ENCODE measurements at places on chromosomes 7 and 10. TPM values are rescaled to one million over a fixed set of nuclear protein-coding genes. Genes with fewer than 3 reads are reported as not detected.

C10orf67 gene
- not detected for total RNA-seq

FBXW4 gene
- total RNA-seq: 85.9 TPM

FAM24B gene
- 12.6 TPM for total RNA-seq

AGBL3 gene
- 2.3 TPM for total RNA-seq

OR13A1 gene
- total RNA-seq: not detected

HABP2 gene
- not detected for total RNA-seq

GRID2IP gene
- total RNA-seq: 0.45 TPM

SPDYE2 gene
- total RNA-seq: 0.61 TPM

AOC1 gene
- total RNA-seq: not detected

GIMAP5 gene
- 35.3 TPM for total RNA-seq

CALHM3 gene
- not detected for total RNA-seq

GRCh38 chr7:141837683-141838082, 3.6 kb downstream of the PRSS37 start:
- H3K27me3 ChIP-seq: no peaks in the 10 kb centered on the region
- no peak overlapping the region for H3K27ac ChIP-seq
- no peak overlapping the region for H3K4me3 ChIP-seq
- DNase-seq: no peak
- H3K36me3 ChIP-seq: no peaks in the 10 kb centered on the region
- no peaks in the 10 kb centered on the region for H3K4me1 ChIP-seq

DNA sequence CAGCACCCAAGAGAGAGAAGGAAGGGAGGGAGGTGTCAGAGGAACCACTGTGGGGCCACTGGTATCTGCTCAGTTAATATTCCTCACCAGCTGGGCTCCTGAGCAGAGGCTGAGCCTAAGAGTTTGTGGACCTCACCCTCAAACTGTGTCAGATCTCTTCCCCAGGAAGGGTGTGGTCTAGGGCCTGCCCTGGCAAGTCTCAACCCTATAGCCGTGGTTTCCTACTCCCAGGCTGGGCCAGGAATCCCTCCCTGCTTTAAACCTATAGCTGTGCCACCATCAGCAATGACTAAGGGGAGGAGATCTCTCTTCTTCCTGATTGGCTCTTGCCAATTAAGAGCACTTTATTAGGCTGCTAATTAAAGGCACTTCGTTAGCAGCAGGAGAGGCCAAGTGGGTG, 29.9 kb downstream of the POLL start:
- H3K4me3 ChIP-seq: no peak overlapping the region
- DNase-seq: no peak
- H3K36me3 ChIP-seq: no peaks in the 10 kb centered on the region
- H3K27me3 ChIP-seq: no peaks in the 10 kb centered on the region
- H3K27ac ChIP-seq: no peak overlapping the region

DNA sequence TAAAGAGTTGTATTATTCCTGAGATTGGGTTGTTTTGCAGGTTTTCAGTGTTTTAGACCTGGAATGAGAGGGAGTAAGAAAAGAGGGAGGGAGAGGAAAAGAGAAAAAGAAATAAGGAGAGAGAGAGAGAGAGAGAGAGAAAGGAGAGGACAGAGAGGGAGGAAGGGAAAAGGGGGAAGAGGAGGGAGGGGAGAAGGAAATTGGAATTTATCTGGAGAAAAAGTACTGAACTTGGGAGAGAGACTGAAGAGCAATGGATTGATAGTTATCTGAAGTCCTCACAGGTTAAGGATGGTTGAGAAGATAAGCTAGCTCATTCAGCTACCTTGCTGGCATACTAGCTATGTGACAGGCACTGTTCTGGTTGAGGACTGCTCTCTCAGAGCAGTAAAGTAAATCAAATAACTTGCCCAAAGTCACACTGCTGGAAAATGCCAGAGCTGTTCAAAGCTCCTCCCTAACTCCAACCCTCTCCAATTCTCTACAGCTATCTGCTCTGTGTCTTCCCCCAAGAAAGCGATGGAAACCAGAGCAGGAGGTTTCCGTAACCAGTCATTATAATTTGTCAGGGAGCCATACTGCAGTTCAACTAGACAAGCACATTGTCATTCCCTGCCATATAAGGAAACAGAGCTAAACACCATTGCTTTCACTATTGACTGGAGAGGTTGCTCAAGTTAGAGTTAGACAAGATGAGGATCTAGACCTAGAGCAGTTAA, 10.7 kb downstream of the CALD1 start:
- H3K4me3 ChIP-seq: no peak overlapping the region
- H3K27me3 ChIP-seq: no peaks in the 10 kb centered on the region
- H3K27ac ChIP-seq: no peak overlapping the region
- DNase-seq: no peak

DNA sequence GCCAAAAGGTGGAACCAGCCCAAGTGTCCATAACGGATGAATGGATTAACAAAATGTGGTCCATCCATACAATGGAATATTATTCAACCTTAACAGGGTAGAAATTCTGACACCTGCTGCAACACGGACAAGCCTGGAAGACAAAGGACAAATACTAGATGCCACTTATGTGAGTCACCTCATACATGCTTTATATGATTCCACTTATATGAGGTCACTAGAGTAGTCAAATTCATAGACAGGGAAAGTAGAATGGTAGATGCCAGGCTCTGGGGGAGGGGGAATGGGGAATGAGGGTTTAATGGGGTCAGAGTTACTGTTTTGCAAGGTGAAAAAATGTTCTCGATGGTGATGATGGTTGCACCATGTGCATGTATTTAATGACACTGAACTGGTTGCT, 34.0 kb upstream of the CYTH3 start:
- H3K4me3 ChIP-seq: no peak overlapping the region
- no peak for DNase-seq
- H3K27ac ChIP-seq: no peak overlapping the region
- no peaks in the 10 kb centered on the region for H3K4me1 ChIP-seq
- no peaks in the 10 kb centered on the region for H3K36me3 ChIP-seq

GRCh38 chr10:71597821-71598498, 121.6 kb downstream of the C10orf105 start:
- H3K27ac ChIP-seq: no peak overlapping the region
- DNase-seq: no peak
- H3K36me3 ChIP-seq: no peaks in the 10 kb centered on the region
- no peak overlapping the region for H3K4me3 ChIP-seq

DNA sequence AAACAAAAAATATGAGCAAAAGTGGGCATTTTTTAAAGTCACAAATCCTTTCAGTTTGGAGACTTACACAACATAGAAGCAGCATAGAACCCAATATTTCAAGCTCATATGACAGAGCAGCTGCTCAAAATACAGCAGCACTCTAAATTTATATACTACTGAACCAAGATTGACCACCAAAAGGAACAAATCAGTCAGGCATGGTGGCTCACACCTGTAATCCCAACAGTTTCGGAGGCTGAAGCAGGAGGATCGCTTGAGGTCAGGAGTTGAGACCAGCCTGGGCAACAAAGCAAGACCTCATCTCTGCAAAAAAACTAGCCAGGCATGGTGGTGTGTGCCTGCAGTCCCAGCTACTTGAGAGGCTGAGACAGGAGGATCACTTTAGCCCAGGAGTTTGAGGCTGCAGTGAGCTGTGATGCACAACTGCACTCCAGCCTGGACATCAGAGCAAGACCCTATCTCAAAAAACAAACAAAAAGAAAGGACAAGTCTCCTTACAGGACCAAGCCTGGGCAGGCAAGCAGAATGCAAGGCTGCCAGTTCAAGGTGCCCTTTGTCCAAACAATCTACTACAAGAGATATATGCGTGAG, 40.0 kb downstream of the PARD3 start:
- H3K27me3 ChIP-seq: no peaks in the 10 kb centered on the region
- H3K4me3 ChIP-seq: no peak overlapping the region
- no peaks in the 10 kb centered on the region for H3K4me1 ChIP-seq
- no peaks in the 10 kb centered on the region for H3K36me3 ChIP-seq
- H3K27ac ChIP-seq: no peak overlapping the region

GRCh38 chr10:58400609-58401008, 15.4 kb downstream of the TFAM start:
- H3K4me1 ChIP-seq: no peaks in the 10 kb centered on the region
- H3K36me3 ChIP-seq: peaks cover 23% of the 10 kb centered on the region
- no peak for DNase-seq

- H3K36me3 ChIP-seq: no peaks in the 10 kb centered on the region
- no peak overlapping the region for H3K4me3 ChIP-seq
- H3K4me1 ChIP-seq: no peaks in the 10 kb centered on the region
- DNase-seq: no peak
- no peaks in the 10 kb centered on the region for H3K27me3 ChIP-seq
Observed at GRCh38 chr10:132151286-132151950, 35.3 kb upstream of the DPYSL4 start.

- H3K4me3 ChIP-seq: no peak overlapping the region
- no peaks in the 10 kb centered on the region for H3K36me3 ChIP-seq
- H3K27me3 ChIP-seq: no peaks in the 10 kb centered on the region
- no peak for DNase-seq
Observed at GRCh38 chr10:104117839-104118323, 4.1 kb upstream of the SFR1 start.

- H3K27me3 ChIP-seq: no peaks in the 10 kb centered on the region
- DNase-seq: no peak
- H3K4me3 ChIP-seq: no peak overlapping the region
- H3K4me1 ChIP-seq: no peaks in the 10 kb centered on the region
- no peak overlapping the region for H3K27ac ChIP-seq
- no peaks in the 10 kb centered on the region for H3K36me3 ChIP-seq
Observed at GRCh38 chr10:71223347-71224058, 11.1 kb downstream of the UNC5B start.

- H3K4me3 ChIP-seq: no peak overlapping the region
- H3K27ac ChIP-seq: no peak overlapping the region
- no peak for DNase-seq
- H3K4me1 ChIP-seq: peaks cover 9% of the 10 kb centered on the region
- peaks cover 26% of the 10 kb centered on the region for H3K27me3 ChIP-seq
- H3K36me3 ChIP-seq: no peaks in the 10 kb centered on the region
Observed at GRCh38 chr7:8263048-8263447, 1.1 kb upstream of the ICA1 start.

GRCh38 chr10:102775935-102776669, 32.4 kb downstream of the WBP1L start:
- H3K4me3 ChIP-seq: no peak overlapping the region
- peaks cover 31% of the 10 kb centered on the region for H3K4me1 ChIP-seq
- DNase-seq: no peak
- H3K27me3 ChIP-seq: no peaks in the 10 kb centered on the region

- DNase-seq: no peak
- no peaks in the 10 kb centered on the region for H3K27me3 ChIP-seq
- H3K27ac ChIP-seq: no peak overlapping the region
- no peaks in the 10 kb centered on the region for H3K4me1 ChIP-seq
- no peak overlapping the region for H3K4me3 ChIP-seq
Observed at GRCh38 chr7:25770670-25771069, 381.3 kb upstream of the NFE2L3 start.
